ENCODE measurements at places on chromosomes 16 and 17. TPM values are rescaled to one million over a fixed set of nuclear protein-coding genes. Genes with fewer than 3 reads are reported as not detected.

- peak; percentile 66 for DNase-seq
Observed at GRCh38 chr17:44916781-44917241, 1.5 kb upstream of the GFAP start.

Gene TEKT3
- not detected for total RNA-seq

- no peak for DNase-seq
Observed at GRCh38 chr16:26475596-26475995, 591.1 kb upstream of the C16orf82 start.

Gene CBX8
- 4.9 TPM for total RNA-seq

DNA sequence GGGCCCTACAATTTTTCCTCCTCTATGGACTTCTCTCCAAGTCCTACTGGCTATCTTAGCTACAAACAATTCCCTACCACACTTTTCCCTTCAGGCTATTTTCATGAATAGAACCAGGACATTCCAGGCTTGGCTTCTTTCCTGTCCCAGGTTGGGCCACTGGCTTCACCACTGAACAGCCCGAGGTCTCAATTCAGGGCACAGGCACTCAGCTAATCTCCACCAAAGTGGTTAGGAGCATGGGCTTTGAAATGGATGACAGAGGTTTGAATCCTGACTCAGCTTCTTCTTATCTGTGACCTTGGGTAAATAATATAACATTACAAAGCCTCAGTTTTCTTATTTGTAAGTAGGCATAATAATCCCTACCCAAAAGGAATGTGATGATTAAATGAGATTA is 50.9 kb upstream of the ZNF629 start:
- DNase-seq, result no peak

- no peak for DNase-seq
Observed at GRCh38 chr17:70499067-70499786, 329.9 kb downstream of the KCNJ2 start.

- no peak for DNase-seq
Observed at GRCh38 chr16:64144617-64145016, 977.2 kb downstream of the CDH11 start.

Gene KRT23
- total RNA-seq, result 1.1 TPM

GRCh38 chr17:38431346-38432145 is 3.3 kb downstream of the ARHGAP23 start:
- no peak for DNase-seq

DNA sequence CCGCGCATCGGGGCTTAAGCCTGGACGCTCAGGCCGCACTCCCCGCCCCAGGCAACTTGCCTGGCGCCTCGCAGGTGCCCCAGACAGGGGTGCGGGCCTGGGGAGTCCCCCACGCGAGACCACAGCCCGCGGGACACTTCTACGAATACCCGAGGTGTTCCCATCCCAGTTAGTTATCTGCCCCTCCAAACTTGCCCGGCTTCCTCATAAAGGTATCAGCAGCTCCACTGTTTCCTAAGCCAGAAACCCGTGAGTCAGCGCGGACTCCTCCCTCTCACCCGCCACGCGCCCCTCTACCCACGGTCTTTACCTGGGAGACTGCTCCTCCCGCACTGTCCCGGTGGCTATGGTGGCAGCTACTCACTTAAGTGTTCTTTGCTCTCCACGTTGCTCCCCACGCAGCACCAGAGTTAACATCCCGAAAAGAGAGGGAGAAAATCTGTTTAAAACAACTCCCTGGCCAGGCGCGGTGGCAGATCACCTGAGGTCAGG is 1.0 kb upstream of the CREBBP start:
- DNase-seq, result no peak

GRCh38 chr16:21175397-21175796 is 16.9 kb downstream of the LDAF1 start:
- no peak for DNase-seq

- no peak for DNase-seq
Observed at GRCh38 chr17:75480281-75480680, 23.8 kb downstream of the TMEM94 start.

Gene MMP28
- total RNA-seq, result 55.6 TPM

- DNase-seq, result no peak
Observed at GRCh38 chr16:8739151-8739550, 58.3 kb downstream of the TMEM186 start.

DNA sequence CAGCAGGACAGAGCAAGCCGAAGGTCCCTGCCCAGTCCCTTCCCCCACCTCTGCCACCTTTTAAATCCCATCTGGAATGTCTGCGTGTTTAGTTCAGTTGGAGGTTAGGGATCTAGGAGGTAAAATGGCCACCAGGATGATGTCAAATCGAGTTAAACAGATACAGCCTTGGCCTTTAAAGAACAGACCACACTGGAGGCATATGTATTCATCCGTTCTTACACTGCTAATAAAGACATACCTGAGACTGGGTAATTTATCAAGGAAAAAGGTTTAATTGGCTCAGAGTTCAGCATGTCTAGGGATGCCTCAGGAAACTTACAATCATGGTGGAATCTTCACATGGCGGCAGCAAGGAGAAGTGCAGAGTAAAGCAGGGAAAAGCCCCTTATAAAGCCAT is 167.8 kb upstream of the CACNG5 start:
- DNase-seq, result no peak

DNA sequence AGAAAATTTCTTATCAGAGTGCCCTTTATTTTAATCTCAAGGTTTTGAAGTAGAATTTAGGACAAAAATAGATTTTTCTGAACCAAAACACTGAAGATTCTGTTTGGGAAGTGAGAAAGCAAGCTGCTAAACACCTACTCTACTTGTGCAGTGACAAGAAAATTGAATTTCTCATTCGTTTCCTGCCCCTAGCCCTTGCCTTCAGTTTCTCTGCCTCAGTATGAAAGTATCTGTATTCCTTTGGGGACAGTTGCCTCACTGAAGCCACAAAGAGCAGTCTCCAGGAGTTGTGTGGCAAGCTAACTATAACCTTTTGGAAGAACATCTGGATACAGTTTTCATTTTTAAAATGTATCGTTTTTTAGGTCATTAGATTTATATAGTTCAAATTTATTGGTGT is 19.7 kb downstream of the MOSMO start:
- DNase-seq, result no peak

DNA sequence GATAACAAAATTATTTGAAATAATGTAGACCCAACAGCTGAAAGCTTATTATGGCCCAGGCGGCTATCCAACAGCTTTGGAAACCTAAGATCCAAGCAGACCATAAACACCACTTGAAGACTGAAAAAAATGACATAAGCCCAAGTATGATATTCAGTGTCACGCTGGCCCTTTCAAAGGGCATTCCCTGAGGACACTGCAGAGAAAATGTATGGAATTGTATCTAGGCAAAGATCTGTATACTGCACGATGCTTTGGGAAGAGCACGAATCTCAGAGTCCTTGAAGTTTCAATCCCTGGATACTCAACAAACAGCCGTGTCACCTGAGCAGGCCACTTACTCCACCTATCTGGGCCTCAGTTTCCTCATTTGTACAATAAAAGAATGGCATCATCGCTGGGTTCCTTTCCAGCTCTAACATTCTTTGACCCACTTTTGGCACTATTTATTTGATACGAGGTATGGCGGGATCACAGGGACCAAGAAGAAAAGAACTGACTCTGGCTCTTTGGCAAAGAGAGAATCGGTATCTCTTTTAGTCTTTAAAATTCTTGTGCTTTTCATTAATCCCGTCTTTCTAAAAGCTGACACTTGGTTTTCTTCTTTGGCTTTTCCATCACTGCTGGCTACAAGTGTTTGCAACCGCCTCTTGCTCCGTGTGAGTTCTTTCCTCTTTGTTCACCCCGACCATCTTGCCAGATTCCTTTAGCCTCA is 1.2 kb downstream of the STAT5B start:
- DNase-seq, result no peak

DNA sequence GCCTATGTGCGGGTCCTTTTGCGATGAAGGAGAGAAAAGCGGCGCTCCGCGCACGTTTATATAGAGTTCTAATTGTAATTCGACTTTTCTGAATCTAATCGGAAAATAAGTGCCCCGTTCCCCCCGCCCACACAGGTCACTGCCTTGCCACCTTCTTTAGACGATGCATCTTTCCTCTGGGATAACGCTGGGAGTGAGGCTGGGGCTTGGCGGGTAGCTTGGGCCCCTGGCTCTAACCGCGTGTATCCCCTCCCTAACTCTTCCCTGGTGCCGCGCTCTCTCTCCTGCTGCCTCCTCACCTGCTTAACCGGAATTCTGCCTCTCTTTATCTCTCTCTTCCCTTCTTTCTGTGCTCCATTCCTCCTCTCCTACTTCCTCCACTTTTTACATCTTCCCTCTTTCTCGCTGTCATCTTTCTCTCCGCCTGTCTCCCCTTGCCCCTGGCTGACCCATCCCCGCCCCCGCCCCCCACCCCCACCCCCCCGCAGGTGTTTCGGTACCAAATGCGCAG is 2.6 kb downstream of the LHX1 start:
- DNase-seq, result no peak

Gene VASN
- total RNA-seq, result 20.3 TPM

Gene GPR179
- total RNA-seq, result 0.35 TPM

Gene OSGIN1
- 19.0 TPM for total RNA-seq

Gene ATP1B2
- 4.8 TPM for total RNA-seq

- DNase-seq, result no peak
Observed at GRCh38 chr16:87620201-87620495, 17.8 kb downstream of the JPH3 start.

GRCh38 chr16:9610727-9611126 is 519.3 kb downstream of the HAPSTR1 start:
- DNase-seq, result no peak

DNA sequence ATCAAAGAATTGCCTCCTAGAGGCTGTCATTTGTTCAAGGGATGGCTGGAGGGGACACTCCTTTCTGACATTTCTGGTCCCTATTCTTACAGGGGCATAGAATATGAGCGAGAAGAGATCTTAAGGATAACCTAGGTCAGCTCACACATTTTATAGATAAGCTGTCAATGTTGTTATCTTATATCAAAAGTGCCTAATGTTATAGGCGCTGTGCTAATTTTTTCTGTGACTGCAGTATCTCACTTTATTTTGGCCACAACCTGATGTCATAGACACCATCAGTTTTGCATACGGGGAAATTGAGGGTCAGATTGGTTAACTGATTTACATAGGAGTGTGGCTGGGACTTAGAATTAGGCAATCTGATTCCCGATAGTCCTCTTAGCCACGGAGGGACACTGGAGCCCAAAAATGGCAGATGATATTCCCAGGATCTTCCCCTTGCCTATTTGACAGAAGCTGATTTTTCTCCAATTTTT is 1.2 kb downstream of the CPD start:
- no peak for DNase-seq

DNA sequence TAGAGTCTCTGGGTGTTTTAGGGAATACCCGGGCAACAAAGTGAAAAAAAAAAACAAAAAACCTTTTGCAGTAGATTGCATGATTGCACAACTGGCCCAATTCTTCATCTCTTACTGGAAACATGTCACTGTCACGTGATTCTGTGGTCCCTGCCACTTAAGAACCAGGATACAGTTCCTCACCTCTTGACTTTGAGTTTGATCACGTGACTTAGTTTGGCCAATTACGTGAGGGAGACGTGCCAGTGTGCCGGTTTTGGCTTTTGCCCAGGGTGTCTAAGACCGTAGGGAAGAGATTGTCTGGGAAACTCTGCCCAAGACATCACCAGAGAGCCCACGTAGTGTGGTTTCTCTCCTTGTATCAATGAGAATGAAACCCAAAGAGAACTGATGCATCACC is 88.7 kb downstream of the GRIN2A start:
- DNase-seq, result no peak

Gene SGCA
- 27.8 TPM for total RNA-seq

Gene COL1A1
- total RNA-seq, result 154 TPM

All from upper lobe of right lung (tissue), 1 donor.